ENCODE measurements at places on chromosomes 2 and 18.

- no peak for DNase-seq
These were observed 207.8 kb upstream of the HS6ST1 start for GRCh38 chr2:128526455-128526976.

DNA sequence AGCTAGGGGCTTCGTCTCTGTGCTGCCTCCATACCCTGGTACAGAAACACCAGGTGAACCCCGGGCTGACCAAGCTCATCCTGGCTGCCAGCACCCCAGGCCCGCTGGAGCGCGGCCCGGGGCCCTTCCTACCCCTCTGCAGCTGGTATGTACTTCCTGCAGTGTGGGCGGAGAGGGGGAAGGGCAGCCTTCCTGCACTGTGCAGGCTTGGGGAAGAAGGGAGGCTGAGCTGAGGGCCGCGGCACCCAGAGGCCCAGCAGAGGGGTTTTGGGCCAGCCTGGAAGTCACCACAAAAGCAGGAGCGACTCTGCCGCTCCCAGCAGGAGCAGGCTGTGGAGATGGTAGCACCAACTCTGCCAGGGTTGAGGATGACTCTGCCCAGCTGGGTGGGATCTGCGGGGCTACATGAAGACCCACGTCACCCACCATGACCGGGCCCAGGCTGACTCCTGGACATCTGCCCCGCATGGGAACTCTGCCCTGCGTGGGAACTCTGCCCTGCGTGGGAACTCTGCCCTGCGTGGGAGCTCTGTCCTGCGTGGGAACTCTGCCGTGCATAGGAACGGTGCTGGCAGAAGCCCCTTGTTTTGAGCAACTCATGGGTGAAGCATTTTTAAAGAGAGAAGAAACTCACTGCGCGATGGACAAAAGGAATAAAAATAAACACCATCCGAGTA lies 273.3 kb downstream of the NDUFA10 start:
- DNase-seq: no peak

DNA sequence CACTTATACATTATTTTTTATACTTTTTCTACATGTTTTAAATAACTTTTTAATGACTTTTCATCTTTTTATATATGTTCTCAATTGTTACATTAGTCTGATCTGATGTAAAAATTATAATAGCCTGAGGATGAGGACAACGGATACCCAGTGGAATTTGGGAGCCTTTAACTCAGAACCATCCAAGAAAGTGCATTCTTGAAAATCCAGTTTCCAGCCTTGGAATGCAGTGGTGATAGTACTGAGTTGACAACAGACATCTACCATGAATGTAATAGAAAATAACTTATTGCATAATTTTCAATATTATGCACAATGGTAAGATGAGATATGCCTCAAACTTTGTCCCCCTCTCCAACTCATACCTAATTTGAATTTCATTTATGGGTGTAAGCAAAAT lies 120.7 kb upstream of the ZC3H15 start:
- no peak for DNase-seq

DNA sequence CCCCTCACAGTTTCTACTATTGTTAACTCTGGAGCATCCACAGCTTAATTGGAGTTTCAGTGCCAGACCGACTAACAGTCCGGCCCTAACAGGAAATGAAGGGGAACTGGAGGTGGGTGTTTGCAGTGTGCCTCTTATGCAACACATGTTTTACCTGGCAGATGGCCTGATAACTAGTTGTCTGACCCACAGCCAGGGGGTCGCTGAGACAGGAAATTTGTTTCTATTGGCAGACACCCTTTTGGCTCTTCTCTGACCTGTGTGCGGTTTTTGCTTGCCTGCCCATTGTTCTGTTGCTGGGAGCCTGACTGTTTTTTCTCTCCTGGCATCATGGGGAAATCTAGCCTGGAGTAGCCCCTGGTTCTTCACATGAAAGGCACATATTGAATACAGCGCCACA lies 1329.8 kb downstream of the DSC3 start:
- no peak for DNase-seq

- no peak for DNase-seq
These were observed 40.0 kb downstream of the BIN1 start for GRCh38 chr2:127066942-127067341.
